Mononuclear cell (primary cell): ENCODE measurements at places on chromosomes 1 and 21. TPM values are rescaled to one million over a fixed set of nuclear protein-coding genes. Genes with fewer than 3 reads are reported as not detected.

Gene RYR2
- total RNA-seq = 0.21 TPM

Gene SPATA45
- total RNA-seq = not detected

Gene ASCL5
- total RNA-seq = not detected

Gene IL12RB2
- total RNA-seq = 1.3 TPM

Gene TMEM50B
- 50.5 TPM for total RNA-seq
